Activated effector memory CD4-positive, alpha-beta T cell treated with Interleukin-2 at 50 U/mL for 16 hours (primary cell): ENCODE measurements at places on chromosomes 1 and 21.

DNA sequence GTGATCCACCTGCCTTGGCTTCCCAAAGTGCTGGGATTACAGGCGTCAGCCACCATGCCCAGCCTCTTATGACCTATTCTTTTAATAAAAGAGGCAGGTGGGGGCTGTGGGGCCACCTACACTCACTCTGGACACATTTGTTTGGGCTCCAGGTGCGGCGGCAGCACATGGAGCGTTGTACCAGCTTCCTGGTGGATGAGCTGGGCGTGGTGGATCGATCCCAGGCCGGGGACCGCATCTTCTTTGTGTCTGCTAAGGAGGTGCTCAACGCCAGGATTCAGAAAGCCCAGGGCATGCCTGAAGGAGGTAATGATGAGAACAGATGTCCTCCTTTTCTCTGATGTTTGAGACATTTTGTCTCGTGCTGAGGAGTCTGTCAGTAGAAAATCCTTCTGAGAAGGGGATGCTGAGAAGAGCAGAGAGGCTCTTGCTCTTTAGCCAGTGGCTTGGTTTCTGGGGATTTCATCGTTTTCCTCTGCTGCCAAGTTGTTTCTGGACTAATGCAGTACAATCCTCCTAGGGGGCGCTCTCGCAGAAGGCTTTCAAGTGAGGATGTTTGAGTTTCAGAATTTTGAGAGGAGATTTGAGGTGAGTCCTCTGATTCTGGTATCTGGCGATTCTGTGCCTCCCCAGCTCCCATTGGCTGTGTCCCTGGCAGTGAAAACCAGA, 17.9 kb upstream of the MIIP start:
- DNase-seq = no peak

GRCh38 chr1:51936531-51936930, 54.0 kb downstream of the RAB3B start:
- DNase-seq = no peak

- no peak for DNase-seq
These were observed 28.0 kb upstream of the RNF2 start for GRCh38 chr1:185017338-185017737.

DNA sequence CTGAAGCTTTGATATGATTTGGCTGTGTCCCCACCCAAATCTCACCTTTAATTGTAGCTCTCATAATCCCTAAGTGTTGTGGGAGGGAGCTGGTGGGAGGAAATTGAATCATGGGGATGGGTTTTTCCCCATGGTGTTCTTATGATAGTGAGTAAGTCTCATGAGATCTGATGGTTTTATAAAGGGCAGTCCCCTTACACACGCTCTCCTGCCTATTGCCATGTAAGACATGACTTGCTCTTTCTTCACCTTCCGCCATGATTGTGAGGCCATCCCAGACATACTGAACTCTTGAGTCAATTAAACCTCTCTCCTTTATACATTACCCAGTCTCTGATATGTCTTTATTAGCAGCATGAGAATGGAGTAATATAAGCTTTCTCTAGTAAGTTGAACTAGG, 261.9 kb downstream of the HLX start:
- no peak for DNase-seq

- DNase-seq = no peak
These were observed 1809.6 kb downstream of the BRINP3 start for GRCh38 chr1:188668083-188668482.

GRCh38 chr1:17831597-17831996, 76.5 kb downstream of the ACTL8 start:
- no peak for DNase-seq

DNA sequence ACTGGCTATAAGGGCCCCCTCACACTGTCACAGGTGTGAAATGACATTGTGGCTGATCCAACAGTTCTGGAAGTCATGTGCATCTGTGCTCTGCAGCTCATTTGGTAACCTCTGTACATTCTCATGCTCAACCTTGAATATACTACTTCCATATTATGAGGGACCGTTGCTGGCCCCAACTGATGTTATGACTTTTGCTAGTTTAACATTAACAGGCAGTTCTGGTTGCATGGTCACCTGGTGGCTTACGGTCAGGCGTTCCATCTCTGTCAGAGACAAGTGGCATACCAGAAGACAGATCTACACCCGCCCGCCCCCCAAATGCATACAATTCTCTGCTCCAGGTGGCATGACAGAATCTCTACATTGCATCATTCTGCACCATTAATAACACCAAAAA, 6.0 kb upstream of the DIP2A start:
- no peak for DNase-seq

DNA sequence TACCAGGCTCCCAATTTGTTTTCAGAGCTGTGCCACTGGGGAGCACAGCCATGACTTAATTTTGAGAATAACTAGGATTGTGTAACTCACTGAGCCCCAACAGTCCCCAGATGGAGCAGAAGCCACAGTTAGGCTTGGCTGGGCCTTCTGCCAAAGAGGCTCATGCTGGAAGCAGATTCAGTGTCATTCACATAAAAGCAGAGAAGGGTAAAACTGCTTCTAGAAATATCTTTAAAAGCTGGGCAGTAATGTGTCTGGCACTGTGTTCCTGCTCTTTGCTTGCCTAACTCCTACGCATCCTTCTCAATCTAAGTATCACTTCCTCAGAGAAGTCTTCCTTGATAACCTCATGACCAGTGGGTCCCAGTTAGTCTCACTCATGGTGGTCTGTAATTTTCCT, 20.3 kb downstream of the STK40 start:
- DNase-seq = no peak

- no peak for DNase-seq
These were observed 168.9 kb upstream of the HMCN1 start for GRCh38 chr1:185565302-185565701.

GRCh38 chr1:37243368-37244082, 209.2 kb upstream of the GRIK3 start:
- DNase-seq = no peak

DNA sequence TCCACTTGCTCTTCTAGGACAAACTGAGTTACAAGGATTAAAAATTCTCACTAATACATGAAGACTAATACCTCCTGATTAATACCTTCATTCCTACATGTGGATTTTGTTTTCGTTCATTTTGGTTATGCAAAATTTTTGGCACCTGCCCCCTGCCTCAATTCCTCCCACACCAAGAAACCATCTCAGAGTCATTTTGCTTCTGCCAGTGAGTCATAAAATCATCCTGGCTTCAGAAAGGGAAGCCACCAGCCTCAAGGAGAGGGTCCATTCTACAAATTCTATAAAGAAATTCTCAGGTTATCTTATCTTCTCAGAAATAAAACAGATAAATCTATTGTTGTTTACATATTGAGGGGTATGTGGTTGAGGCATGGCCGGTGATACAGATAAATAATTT, 103.2 kb upstream of the COA6 start:
- DNase-seq = no peak

DNA sequence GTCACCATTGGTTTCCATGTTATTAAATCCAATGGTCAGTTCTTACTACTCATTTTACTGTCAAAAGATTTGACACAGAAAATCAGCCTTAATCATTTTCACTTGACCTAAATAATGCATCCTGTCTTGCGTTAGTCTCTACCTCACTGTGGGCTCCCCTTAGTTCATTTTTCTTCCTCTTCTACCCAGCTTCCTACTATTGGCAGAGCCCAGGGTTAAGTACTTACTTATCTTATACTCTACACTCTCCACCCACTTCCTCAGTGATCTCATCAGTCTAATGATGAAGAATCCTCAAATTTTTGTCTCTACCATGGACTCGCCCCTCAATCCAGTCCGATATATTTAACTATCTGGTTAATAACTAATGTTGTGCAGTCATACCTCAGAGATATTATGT, 735.9 kb downstream of the KCNT2 start:
- DNase-seq = no peak

DNA sequence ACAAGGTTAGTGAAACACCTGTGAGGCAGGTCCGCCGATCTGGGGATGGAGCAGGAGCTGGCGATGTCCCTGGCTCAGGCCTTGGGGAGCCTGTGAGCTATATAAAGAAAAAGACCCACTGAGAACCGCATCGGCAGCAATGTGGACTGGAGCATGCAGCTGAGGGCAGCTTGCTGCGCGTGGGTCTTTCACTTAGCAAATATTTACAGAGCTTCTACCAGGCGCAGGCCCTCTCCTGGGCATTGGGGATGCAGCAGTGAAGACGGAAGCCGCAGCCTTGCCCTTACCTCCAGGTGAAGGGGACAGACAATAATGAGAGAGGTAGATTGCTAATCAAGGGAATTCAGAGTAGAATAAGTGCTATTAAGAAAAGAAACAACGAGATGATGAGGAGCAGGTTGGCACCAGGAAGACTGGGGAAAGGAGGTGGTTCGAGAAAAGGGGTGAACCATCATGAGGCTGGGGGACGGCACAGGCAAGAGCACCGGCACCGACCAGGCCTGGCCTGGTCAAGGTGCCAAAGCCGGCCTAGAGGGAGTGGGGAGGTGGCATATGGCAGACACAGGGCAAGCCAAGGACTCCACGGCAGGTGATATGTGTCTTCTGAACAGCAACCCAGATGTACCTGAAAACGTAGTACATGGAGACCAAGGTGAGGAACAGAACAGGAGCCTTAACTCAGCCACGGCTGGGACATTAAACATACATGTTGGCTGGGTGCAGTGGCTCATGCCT, 60.7 kb upstream of the PAX7 start:
- DNase-seq = no peak

GRCh38 chr1:94905207-94905606, 21.7 kb downstream of the CNN3 start:
- DNase-seq = no peak

- no peak for DNase-seq
These were observed 230.3 kb upstream of the IRF2BP2 start for GRCh38 chr1:234840253-234840652.

DNA sequence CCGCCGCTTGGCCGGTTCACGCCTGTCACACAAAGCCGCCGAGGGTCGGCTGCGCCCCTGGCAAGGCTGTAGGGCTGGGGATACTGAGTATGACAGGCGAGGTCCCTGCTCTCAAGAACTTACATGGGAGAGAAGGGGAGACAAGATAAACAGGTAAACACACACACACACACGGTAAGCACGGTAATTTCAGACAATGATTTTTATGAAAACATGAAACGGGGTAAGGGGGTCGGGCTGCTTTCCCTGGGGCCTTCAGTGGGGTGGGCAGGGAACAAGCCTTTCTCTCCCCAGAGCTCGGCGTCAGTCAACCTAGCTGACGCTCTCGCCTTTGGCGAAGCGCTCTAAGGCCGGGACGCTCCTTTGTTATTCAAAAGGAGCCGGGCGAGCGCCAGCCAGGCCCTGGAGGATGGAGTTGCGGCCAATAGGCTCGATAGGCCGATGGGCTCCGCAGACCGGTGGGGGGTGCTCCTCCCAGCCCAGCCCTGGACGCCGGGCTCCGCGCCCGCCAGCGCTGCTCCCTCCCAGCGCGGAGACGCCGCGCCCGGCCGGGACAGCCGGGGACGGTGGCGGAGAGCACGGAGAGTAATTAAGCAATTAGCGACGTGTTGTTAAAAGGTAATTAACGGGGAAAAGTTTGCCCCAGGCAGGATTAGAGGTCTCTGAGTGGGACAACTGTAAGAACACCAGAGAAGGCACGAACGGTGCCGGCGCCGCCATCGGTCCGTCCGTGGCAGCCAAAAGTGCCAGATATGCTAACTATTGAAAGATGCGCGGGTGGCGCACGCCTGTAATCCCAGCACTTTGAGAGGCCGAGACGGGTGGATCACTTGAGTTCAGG, 950 bp upstream of the INKA2 start:
- DNase-seq = no peak

DNA sequence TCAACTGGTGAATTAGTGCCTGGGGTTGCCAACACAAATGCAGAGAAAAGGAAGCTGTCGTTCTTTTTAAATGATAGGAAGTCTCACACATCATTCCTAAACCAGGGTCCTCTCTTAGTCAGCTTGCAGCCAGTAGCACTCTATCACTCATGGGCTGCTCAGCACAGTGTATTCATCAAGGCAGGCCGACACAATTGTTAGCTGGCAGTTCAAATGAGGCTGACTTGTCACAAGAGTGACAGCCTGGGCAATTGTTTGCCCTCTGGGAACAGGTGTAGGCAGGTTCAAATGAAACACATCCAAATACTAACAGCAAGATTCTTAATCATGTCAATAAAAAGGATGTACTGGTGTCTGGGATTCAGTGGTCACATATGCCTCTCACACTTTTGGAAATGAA, 76.9 kb downstream of the ERICH3 start:
- no peak for DNase-seq

DNA sequence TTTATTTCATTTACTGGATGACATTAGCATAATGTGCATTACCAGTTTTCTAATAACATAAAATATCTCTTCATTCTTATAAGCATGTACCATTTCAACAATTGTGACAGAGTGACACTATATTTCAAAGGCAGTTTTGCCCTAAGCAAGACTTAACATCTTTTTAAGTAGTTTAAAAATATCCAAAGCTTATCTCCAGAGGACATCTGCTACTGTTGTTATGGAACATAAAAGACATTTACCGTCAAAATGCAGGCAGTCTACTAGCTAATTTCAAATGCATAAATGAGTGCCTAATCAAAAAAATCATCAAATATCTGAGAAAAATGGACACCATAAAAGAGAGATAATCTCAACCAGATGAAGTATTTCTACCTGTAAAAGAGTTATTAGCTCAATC, 782.4 kb upstream of the BRINP3 start:
- DNase-seq = no peak

GRCh38 chr1:246166841-246167240, 340.2 kb downstream of the SMYD3 start:
- DNase-seq = no peak

- peak; percentile 62 for DNase-seq
These were observed 44.2 kb upstream of the LAPTM5 start for GRCh38 chr1:30801771-30802198.

DNA sequence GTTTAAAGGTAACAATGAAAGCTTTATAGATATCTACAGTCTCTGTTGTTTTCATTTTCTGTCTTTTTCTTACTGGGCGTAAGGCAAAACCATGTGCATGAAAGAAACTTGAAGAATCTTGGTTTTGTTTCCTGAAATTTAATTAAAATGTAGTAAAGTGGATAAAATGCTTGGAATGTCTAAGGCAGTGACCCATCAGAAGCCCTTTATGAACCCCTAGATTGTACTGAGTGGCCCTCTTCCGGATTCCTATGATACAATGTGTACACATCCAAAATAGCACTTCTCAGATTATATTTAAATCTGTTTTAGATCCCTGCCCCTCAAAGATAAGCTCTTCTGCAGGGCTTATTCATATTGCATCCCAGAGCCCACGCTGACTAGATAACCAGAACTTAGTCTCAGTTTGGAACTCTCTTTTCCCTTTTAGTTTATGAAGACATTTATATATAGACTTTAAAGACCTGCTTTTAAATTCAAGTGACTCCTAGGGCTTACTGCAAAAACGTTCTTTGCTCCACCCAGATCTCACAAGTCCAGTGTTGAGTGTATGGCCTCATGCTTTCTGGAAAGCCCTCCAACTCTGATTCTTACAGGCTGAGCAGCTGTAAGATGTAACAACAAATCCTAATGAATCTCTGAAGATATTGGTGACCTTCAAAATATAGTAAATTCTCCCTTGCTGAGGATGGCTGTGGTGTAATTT, 142.9 kb downstream of the LRRC7 start:
- DNase-seq = no peak
